ENCODE measurements at places on chromosomes 12 and 14.

DNA sequence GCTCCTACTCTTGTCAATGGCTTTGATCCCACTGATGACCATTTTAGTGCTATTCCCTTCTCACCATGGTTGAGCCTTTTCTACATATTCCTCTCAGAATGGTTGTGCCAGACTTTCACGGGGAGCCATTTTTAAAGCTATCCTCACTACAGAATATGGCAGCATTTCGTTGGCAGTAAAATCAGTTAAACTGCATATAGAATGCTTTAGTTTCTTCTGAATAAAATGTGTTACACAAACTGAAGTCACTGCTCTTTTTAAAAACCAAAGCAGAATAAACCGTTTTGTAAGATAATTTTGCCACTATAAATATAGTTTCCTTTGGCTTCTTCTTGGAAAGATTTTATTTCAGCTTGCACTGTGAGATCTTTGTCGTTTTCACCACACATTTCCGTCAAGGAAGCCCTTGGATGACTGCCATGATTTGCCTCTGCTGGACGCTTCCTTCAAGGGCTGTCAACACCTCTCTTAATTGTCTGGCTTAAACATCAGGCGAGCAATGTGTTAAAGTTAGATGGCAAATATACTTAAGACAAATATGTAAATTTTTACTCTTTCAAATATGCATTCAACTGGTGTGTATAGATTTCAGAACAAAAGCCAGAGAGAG is 624.2 kb downstream of the DIO2 start:
- no peak for DNase-seq

- DNase-seq, result no peak
Measured at GRCh38 chr14:33150666-33151428, 212.2 kb downstream of the NPAS3 start.

DNA sequence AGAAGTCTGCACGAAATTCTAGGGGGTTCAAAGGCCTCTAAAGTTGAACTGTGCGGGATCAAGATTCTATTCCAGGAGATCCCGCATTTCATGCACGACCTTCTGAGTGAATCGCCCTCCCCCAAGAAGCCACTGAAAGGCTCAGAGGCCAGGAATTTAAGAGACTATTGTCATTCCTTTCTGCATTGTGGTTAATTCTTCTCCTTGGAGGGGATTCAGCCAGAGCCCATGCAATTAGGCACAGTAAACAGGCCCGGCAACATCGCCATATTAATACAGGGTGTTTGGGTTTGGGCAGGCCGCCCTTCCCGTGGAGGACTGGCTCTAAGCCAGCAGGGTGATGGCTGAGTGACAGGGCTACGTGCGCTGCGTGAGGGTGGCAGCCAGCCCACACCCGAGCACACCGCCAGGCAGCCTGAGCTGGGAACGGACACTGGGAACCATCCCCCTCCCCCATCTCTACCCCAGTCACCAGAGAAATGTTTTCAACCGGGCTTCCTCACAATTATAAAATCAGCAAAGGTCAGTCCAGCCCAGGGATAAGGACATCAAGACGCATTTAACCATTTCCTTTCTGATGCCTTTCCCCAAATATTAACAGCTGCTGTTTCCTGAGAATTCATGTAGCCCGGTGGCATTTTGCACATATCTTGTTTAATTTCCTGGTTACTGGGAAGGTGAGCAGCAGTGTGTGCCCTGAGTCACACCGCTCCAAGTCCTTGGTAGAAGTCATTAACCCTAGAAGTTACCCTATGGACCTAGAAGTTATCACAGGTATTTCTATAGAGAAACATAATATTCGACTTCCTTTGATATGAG is 12.5 kb downstream of the EGLN3 start:
- DNase-seq, result peak; percentile 68

DNA sequence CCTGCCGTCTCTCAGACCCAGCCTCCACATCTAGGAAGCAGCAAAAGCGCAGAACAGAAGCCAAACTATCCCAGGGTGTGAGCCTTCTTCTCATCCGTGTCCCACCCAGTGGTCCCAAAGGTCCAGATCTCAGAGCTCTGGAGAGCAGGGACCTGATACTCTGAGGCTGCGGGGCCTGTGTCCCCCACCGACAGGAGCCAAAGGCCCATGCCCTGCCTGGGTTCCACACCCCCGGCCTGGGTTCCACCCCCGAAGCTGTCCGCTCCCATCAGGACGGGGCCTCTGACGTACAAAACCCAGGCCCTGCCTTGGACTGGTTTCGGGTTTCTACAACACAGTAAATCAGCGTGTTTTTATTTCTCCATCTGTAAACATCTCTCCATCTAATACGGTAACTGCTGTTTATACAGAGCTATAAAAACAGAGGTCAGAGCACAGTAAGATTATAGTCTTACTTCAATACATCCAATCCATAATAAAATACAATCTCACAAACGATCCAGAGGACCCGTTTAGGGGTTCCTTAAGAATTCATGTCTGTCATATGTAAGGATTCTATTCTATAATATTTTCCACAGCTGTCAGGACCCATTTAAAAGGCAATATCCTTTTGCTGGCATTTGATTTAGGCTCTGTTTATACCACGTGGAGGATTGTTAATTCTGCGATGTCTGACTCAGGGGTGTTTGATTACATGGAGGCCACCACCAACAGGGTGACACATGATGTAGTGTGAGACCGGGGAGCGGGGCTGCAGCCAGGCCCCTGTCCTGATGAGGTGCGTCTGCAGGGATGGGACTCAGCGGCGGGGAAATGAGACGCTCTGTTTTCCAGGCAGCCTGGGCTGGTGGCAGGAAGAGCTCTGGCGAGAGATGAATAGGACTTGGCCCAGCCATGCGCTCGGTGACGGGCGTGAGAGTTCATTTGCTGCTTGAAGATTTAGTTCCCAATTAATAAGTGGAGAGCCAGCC is 110.3 kb downstream of the DICER1 start:
- DNase-seq, result peak; percentile 18

DNA sequence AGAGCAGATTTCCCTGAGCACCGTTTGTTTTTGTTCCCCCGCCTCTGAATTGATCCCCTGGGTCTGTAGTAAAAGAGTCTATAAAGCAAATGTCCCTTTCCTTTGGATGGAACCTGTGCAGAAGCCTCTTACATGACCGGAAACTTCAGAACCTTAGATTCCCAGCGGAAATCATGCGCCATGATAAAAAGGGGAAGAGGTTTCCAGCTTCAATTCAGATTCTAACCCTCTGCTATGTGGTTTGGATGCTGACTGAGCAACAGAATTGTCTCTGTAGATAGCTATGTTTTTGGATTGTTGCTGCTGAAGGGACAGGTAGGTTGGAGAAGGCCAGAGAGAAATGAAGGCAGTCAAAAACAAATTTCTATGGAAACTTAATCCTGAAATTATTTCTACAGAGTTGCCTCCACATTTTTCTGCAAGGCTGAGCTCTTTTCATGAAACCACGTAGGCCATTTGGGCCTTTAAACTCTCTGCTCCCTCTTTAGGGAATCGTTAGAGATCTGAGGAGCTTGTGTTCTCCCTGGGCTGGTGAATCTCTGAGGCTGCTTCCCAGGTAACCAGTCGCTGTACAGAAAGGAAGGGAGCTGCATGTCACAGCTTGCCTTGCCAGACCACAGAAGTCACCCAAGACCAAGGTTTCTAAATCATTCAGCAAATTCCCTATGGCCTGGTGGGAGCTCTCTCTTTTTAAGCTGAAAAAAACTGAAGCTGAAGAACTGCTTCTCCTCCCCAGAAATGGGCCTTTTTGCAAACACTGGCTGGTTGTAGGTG is 28.7 kb upstream of the OR10P1 start:
- DNase-seq, result no peak

DNA sequence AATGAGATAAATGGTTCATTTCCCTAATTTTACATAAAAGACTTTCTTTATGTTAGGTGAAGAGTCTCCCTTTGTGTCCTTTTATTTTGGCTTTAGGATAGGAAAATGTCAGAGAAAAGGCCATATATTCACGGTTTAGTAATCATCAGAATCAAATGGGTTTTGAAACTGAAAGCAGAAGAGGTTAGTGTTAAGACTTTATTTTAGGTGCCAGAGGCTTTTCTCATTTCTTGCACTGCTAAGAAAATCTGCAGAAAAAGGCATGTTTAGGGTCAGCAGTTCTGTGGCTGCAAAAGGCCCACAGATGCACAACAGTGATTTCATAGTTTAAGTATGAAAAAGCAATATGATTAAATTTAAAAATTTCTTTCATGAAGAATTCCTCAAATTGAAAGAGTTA is 80.4 kb upstream of the SINHCAF start:
- no peak for DNase-seq

Data from H9 (cell line).